ENCODE measurements at places on chromosomes 2 and 18.

DNA sequence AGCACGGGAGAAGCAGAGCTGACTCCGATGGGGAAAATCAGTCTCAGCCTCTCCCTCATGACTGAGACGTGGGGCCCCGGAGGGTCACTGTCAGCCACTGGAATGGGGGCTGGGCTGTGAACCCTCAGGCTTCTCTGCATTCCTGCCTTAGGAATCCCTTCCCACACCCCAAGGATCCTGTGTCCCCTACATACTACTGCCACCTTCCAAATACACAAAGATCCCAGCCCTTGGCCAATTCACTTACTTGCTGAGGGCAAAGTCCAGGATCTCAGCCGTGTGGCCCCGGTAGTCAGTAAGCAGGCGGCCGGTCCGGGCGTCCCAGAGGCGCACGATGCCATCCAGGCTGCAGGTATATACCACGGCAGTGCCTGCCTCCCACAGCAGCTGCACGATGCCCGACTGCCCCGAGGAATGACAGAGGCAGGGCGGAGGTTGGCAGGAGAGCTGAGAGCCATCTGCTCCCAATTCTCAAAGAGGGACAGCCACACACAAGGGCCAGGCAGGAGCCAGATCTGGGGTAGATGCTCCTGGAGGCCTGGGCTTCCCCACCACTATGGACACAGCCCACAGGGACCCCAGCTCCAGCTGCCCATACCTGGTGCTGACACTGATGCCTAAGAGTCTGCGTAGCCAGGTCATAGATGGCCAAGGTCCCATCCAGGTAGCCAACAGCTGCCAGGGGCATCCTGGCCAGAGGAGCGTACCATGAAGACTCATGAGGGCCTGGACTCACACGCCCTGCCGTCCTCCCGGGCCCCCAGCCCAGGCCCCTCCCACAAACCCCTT is 4.2 kb downstream of the GPBAR1 start:
- DNase-seq: no peak

GRCh38 chr2:199462347-199462955 is 4.7 kb upstream of the SATB2 start:
- no peak for DNase-seq

DNA sequence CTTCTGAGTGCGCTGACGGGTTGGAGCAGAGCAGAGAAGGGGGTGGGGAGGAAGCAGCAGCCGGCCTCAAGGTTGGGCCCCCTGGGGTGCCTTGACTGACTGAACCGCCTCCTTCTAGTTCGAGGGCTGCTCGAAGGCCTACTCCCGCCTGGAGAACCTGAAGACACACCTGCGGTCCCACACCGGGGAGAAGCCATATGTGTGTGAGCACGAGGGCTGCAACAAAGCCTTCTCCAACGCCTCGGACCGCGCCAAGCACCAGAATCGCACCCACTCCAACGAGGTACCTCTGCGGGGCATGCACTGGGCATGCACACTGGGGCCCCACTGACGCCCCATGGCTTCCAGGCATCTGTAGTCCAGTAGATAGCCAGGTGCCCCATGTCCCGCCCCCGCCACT is 246.9 kb downstream of the GLI2 start:
- no peak for DNase-seq

GRCh38 chr2:33134791-33135560 is 188.2 kb downstream of the LTBP1 start:
- no peak for DNase-seq

- no peak for DNase-seq
These were observed 429.5 kb downstream of the CCDC85A start for GRCh38 chr2:56613254-56613653.

Data from fibroblast of skin of left biceps (primary cell).